ENCODE measurements at places on chromosomes 5 and 9.

DNA sequence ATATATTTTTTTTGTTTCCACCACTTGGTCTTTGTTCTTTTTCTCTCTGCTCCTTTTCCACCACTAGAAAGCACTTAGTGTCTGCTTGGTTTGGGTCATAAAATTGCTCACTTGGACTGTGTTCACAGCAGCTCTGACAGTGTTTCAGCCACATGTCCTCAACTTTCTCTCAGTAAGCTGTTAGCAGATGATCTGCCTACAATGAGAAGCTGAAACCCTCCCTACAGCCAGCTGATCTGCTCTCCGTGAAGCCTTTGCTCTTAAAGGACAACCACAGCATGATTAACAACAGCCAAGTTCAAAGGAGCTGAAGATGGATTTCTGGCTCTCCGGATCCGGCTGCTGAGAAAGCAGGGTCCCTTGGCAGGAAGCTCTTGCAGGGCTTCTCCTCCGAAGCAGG, 31.6 kb downstream of the PRLR start:
- no peaks in the 10 kb centered on the region for H3K4me1 ChIP-seq
- no peak for DNase-seq
- H3K27ac ChIP-seq, result no peak overlapping the region
- no peak overlapping the region for H3K4me3 ChIP-seq
- no peaks in the 10 kb centered on the region for H3K36me3 ChIP-seq

DNA sequence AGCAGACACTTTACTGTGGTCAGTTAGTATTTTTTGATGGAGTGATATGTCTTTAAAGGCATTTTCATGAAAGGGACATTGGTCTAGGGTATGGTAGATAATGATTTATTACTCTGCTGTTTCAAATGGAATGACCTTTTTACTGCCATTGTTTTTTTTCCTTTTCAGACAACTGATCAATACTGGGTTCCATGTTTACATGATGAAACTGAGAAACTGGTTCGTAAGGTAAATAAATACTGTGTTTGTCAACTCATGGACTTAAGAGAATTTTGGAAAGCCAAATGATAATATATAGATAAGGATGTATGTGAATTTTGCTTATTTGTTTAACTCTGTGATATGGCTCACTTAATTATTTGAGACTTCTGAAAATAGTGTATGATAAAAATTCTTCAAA, 35.5 kb downstream of the VPS13A start:
- DNase-seq, result no peak
- H3K4me3 ChIP-seq, result no peak overlapping the region
- H3K36me3 ChIP-seq, result no peaks in the 10 kb centered on the region
- no peaks in the 10 kb centered on the region for H3K4me1 ChIP-seq
- no peaks in the 10 kb centered on the region for H3K27me3 ChIP-seq

GRCh38 chr5:55104946-55105701, 2.7 kb downstream of the GZMA start:
- H3K4me1 ChIP-seq, result no peaks in the 10 kb centered on the region
- no peak overlapping the region for H3K4me3 ChIP-seq
- no peaks in the 10 kb centered on the region for H3K27me3 ChIP-seq
- H3K36me3 ChIP-seq, result no peaks in the 10 kb centered on the region
- DNase-seq, result no peak

GRCh38 chr5:132774406-132774805, 2.6 kb downstream of the SEPTIN8 start:
- H3K27me3 ChIP-seq, result no peaks in the 10 kb centered on the region
- H3K36me3 ChIP-seq, result no peaks in the 10 kb centered on the region
- no peak for DNase-seq
- peak overlapping the region; percentile 70 for H3K27ac ChIP-seq
- peak overlapping the region; percentile 10 for H3K4me3 ChIP-seq

DNA sequence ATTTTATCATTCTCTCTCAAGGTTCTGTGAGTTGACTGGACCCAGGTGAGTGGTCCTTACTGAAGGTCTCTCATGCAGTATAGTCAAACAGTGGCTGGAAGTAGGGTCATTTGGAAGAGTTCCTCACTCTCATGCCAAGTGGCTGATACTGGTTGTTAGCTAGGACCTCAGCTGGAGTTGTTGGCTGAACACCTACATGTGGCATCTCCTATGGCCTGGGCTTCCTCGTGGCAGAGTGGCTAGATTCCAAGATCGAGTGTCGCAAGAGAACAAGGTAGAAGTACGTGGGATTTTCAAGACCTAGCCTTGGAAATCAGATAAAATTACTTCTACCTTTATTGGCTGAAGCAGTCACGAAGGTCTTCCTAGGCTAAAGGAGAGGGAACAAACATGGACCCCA, 7.6 kb downstream of the SLC31A2 start:
- H3K4me3 ChIP-seq, result no peak overlapping the region
- peaks cover 7% of the 10 kb centered on the region for H3K4me1 ChIP-seq
- H3K36me3 ChIP-seq, result peaks cover 14% of the 10 kb centered on the region
- DNase-seq, result no peak

DNA sequence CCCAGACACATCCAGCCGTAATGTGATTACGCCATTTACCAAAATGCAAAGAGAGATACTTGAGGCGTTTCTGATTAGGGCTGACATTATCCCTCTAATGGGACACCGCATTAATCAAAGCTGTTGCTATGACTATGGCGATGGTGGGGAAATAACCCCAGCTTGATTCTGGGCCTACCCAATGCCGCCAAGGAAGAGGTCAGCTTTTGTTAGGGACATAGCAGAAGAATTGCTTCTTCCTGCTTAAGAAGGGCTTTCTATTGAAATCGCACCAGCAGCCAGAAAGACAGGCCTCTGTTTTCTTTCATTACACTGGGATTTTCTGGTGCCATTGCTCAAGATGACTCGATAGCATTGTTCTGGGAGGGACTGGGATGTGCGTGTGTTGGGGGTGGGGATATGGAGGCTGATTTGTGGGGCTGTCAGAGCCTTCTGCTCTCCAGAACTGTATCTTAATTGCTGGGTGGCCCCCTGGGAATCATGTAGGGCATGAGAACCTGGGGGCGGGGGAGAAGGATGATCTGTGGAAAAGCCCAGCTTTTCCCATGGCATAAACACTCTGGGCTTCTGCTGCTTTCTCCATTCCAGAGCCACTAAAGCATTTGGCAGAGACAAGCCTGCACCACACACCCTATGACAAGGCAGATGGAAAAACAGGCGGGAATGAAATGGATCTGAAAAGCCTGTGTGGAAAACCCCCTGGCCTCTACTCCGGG, 106.5 kb upstream of the RAD23B start:
- no peak for DNase-seq
- H3K27me3 ChIP-seq, result no peaks in the 10 kb centered on the region
- no peaks in the 10 kb centered on the region for H3K4me1 ChIP-seq
- H3K27ac ChIP-seq, result no peak overlapping the region
- no peaks in the 10 kb centered on the region for H3K36me3 ChIP-seq
- H3K4me3 ChIP-seq, result no peak overlapping the region

DNA sequence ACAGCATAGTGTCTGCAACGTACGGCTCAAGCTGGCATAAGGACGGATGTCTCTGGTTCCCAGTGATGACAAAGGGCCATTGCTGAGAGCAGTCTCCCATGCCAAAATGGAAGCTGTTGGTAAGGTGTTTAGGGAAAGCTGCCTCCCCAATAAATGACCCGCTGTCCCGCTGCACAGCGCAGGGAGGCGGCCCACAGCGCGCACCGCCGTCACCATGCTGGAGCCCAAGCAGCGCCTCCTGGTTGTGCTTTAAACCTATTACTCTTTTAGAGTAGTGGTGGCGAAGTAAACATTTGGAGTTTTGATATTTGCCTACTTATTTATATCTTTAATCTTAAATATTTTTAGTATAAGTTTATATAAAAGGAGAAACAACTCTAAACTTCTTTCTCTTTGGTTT, 70.4 kb upstream of the C5orf63 start:
- DNase-seq, result no peak
- H3K27ac ChIP-seq, result no peak overlapping the region
- H3K4me3 ChIP-seq, result no peak overlapping the region
- H3K4me1 ChIP-seq, result no peaks in the 10 kb centered on the region

DNA sequence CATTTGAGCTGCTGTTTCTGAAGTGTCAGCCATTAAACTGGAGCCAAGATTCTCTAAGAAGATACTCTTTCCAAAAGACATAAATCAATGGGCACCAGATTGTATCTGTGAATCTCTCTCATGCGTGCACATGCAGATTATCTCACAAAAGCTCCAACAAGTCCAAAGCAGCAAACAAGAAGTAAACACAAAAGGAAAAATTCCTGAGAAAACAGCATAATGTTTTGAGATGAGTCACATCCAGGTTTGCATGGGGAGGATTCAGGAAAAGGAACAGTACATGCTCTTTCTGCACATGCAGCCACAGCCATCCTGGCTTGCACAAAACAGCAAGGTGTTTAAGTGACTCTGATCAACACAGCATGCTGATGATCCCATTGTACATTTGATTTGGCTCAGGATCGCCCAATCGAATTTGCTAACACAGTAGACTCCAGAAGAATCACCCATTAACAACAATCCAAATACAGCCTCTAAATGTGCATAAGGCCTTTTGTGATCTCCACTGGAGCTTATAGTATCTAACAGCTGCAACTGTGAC, 143.1 kb downstream of the ELAVL2 start:
- no peak overlapping the region for H3K27ac ChIP-seq
- no peak overlapping the region for H3K4me3 ChIP-seq
- H3K36me3 ChIP-seq, result no peaks in the 10 kb centered on the region
- no peak for DNase-seq

DNA sequence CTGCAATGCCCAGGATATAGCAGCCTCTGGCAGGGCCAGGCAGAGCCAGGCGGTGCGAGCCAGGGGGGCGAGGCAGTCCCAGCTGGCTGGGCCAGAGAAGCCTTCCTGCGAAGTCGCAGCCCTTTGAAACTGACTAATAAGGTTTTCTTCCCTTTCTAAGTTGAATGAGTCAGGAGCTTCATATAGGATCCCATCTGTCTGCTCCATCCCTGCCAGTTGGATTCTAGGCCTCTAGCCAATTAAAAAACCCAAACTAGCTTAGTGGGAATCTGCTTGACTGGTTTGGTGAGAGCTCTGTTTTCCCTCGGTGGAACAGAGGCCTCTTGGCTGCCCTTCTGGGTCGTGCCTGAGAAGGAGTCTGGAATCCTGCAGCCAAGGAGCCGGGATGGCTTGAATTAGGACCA, 70.1 kb upstream of the RAPGEF1 start:
- no peaks in the 10 kb centered on the region for H3K36me3 ChIP-seq
- DNase-seq, result no peak
- no peak overlapping the region for H3K4me3 ChIP-seq
- no peaks in the 10 kb centered on the region for H3K4me1 ChIP-seq

All from thoracic aorta (tissue), 2 donors.